T-cell (primary cell): ENCODE measurements at places on chromosomes 3 and 15.
A peak's percentile ranks its signal among the peaks of the same experiment; 100 is the strongest.

- no peak for DNase-seq
Measured at GRCh38 chr3:155870945-155871745, 695 bp downstream of the GMPS start.

- DNase-seq = no peak
Measured at GRCh38 chr15:34726406-34727100, 28.2 kb downstream of the GJD2 start.

- no peak for DNase-seq
Measured at GRCh38 chr15:45641374-45641781, 6.5 kb downstream of the SQOR start.

DNA sequence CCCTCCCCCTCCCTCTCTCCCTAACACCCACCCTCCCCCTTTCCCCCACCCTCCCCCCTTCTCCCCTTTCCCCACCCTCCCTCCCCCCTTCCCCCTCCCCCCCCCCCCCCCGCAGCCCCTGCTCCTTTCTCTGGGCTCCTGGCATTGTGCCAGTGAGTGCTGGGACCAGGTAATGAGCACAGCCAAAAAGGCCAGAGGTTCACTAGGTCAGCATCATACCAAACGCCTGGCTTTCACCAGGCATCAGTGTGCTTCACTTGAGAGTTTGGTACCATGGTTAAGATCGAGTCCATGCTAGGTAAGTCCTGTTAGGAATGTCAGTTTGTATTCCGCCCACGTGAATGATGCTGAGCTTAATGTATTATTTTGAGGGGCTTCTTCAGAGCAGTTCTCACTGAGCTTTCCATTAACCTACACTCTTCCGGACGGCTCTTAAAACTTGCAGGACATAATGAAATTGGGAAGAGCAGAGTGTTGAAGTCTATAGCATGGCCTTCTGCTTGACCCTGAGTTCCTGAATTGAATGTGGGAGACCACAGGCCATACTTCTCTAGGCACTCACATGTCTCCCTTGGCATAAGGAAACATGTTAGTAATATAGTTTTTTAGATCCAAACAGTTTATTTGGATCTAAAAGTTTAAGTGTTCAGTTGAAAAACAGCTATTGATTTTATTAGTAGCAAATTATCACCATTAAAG lies 45.6 kb downstream of the SENP2 start:
- DNase-seq = no peak

- no peak for DNase-seq
Measured at GRCh38 chr3:186004671-186005070, 66.9 kb upstream of the TRA2B start.

- no peak for DNase-seq
Measured at GRCh38 chr3:101509811-101510210, 3.2 kb downstream of the SENP7 start.

GRCh38 chr3:193902607-193903511 lies 233.1 kb upstream of the HES1 start:
- DNase-seq = no peak

- DNase-seq = no peak
Measured at GRCh38 chr3:194111336-194111735, 24.6 kb upstream of the HES1 start.

GRCh38 chr3:23971684-23972083 lies 26.6 kb downstream of the NR1D2 start:
- no peak for DNase-seq

DNA sequence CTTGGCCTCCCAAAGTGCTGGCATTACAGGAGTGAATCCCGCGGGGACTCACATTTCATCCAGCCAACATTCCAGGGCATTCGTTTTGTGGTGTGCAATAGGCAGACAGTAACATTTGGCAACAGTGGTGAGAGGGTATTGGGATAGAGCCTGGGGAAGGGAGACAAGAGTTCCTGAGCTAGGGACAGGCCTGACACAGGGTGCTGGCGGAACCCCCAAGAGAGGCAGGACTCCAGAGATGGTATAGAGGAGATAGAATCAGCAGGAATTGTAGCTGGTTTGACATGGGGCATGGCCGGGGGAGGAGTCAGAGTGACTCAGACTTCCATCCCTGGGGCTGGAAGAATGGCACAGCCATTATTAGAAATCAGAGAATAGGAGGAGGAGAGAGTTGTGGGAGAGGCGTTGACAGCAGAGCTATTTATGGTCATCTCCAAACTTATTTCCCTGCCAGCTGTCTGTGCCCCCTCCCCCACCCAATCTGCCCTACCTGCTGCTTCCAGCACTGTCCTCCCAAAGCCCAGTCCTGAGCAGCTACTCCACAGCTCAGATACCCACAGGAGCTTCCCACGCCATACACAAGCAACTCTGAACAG lies 4.4 kb upstream of the IDH2 start:
- no peak for DNase-seq

DNA sequence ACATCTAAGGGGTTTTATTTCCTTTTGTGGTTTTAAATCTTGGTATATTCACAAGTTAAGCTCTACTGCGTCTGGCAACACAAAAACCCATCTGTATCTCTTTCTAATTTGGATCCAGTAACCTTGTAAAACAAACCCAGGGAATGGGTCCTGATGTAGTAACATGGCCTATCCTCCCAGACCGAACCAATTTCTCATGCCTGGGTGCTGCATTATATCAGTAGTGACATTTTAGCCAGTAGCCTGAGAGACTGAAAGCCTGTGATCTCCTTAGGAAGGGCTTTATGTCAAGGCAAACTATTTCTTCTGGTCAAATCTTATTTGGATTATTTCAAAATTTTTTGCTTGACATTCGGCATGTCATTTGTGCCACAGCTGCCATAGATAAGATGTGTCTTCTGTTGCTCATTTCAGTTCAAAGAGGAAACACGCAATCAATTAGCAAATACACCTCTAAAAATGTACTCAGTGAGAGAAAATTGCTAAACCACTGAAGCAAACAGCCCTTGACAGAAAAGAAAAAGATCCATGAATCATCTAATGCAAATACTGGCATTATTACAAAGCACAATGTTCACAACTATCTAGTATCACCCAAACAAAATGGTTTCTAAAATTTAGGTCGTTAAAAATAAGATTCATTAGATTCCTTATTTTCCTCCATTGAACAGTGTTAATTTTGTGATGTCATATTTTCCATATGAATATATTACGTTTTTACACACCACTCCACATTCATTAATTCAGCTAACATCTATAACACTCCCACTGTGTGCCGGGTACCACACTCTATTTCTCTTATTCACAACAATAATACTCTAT lies 4.0 kb downstream of the NPTN start:
- DNase-seq = no peak

- DNase-seq = no peak
Measured at GRCh38 chr3:109023167-109023566, 69.5 kb upstream of the GUCA1C start.

GRCh38 chr3:159804726-159805410 lies 183.8 kb upstream of the IL12A start:
- no peak for DNase-seq

GRCh38 chr15:38662033-38662802 lies 97.6 kb upstream of the RASGRP1 start:
- DNase-seq = no peak

DNA sequence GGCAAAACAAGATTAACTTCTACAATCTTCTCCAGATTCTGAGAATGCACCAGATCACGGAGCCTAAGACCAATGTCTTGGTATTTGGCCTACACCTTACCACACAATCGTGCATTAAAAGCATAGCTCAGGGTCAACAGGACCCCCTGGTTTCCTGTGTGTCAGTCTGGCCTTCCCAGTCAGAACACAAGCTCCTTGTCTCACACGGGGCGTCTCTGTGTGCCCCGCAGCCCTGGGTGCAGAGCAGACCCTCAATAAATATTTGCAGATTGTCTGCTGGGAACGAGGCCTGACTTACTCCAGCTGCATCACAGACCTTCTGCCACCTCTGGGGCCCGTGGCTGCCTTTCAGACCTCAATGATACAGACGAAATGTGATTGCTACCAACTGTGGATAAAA lies 82.5 kb upstream of the CTNNB1 start:
- DNase-seq = no peak

DNA sequence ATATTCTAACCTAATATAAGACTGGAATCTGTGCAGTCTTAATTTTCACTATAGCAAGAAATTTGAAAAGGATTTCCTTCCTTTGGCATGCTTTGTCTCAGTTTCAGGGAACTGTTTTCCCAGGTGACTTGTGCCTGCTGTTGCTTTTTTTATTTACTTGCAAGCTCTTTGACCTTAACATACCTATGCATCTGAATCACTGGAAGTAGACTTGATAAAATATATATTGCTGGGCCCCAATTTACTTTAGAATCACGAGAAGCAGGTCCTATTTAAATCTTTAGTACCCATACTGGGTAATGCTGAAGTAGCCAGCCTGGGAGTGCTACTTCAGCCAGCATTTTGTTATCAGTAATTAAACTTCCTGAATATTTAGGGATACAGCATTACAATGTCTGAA lies 257.9 kb upstream of the ALCAM start:
- no peak for DNase-seq

GRCh38 chr3:72625602-72626337 lies 222.5 kb downstream of the SHQ1 start:
- DNase-seq = no peak

DNA sequence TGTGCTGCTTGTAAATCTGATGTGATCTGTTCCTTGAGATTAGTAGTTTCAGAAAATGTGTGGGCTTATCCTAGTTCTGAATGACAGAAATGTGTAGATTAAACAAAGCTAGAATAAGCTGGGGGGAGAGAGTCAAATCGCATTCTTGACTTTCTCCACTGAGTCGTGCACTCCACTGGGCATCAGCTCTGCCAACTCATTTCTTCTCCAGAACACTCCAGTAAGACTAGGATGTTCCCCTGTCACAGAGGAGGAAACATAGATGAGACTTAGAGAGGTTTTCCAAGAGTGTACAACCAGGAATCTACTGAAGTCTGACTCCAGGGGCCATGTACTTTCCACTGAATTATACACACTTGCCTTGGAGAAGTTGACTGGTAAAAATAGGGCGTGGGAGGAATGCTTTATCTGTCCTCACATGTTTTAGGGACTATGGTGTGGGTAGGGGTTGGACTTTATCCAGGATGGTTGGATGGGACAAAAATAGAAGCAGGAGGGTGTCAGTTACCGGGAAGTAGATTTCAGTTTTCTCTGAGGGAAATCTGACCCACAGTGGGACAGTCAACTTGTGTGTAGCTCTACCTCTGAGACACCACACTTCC lies 298.2 kb downstream of the UBE2E2 start:
- no peak for DNase-seq

GRCh38 chr15:73317651-73318462 lies 50.9 kb downstream of the HCN4 start:
- DNase-seq = no peak

DNA sequence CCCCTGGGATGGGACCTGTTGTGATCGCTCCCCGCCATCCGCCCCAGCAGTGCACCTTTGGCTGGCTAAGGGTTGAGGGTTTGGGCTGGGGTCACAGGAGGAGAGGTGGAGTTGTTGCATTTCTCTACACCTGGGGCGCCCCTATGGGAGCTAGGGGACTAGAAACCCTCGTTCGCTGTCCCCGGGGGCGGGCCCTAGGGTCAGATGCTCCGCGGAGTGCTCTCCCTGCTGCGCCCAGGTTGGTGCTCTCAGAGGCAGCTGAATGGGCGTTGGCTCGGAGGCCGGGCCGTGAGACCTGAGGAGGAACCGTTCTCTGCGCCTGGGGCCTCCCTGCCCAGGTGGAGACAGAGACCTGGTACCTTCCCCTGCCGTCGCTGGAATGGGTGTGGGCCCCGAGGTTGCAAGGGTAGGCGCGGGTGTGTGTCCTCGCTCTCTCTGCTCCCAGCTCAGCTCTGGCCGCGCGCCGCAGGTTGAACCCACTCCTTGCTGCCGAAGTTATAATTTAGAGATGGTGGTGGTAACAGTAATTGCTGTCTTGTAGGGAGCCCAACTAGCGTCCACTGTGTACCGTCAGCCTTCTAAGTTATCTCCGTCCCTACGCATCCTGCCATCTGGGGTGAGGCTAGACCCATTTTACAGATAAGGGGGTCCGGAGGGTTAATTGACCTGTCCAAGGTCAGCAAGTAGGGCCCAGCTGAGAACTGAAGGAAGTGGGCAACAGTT lies 965 bp downstream of the FLNB start:
- peak; percentile 42 for DNase-seq

GRCh38 chr15:97841558-97841957 lies 118.9 kb upstream of the ARRDC4 start:
- no peak for DNase-seq

DNA sequence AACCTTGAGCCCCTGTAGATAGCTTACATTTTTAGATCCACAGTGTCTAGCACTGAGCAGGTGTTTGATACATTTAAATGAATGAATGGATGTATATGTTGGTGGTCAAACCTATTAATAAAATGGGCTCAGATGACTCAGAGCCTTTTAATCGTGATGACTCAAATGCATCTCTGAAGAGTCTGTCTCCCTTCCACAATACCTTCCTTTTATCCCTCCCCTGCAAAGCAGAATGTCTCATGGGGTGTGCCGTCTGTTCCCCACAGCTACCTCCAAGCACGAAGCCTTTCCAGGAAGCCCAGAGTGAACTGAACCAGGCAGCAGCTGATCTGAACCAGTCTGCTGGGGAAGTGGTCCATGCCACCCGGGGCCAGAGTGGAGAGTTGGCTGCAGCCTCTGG lies 303.5 kb upstream of the TPM1 start:
- DNase-seq = no peak

DNA sequence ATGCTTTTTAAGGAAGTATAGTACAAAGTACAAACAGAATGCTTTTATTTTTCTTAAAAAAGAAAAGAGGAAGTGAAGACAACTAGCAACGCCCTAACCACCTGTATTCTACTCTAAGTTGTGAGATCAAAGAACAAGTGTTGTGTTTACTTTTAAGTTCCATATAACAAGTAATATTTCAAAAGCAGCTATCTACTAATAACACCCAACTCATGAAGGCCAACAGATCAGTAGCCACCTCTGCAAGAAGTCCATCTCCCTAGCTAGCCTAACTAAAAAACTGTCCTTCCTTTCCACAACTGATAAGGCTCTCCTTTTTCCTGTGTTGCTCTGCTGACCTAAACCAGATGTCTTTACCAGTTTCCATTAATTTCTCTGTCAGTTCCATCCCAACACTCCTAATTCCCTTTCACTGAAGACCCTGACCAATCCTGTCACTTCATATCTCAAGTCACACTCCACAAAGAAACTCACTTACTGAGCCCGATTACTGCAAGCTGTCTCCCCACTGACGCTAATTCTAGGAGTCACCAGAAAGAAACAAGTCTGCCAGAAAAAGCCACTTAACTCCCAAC lies 26.9 kb downstream of the PHC3 start:
- no peak for DNase-seq

- peak; percentile 9 for DNase-seq
Measured at GRCh38 chr3:183202004-183202722, 39.6 kb upstream of the LAMP3 start.

GRCh38 chr15:70382762-70383458 lies 285.2 kb upstream of the TLE3 start:
- DNase-seq = no peak

GRCh38 chr3:179348325-179349013 lies 960 bp downstream of the MFN1 start:
- DNase-seq = no peak

DNA sequence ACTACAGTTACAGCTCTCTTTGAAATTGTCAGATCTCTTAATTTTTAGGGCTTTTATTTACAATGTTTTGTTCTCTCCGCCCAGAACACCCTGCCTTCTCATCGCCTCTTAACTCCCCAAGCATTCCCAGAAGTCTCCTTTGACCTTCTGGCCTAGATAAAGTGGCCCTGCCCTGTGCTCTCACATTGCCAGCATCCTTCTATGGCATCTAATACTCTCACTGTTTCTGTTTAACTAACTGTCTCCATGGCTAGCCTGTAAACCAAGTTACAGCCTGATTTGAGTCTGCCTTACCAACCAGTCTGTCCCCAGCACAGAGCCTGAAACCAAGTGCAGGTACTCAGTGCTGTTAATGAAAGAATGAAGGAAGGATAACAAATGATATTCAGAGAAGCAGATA lies 19.9 kb downstream of the COL8A1 start:
- no peak for DNase-seq
